ENCODE measurements at places on chromosomes 11 and 22.

DNA sequence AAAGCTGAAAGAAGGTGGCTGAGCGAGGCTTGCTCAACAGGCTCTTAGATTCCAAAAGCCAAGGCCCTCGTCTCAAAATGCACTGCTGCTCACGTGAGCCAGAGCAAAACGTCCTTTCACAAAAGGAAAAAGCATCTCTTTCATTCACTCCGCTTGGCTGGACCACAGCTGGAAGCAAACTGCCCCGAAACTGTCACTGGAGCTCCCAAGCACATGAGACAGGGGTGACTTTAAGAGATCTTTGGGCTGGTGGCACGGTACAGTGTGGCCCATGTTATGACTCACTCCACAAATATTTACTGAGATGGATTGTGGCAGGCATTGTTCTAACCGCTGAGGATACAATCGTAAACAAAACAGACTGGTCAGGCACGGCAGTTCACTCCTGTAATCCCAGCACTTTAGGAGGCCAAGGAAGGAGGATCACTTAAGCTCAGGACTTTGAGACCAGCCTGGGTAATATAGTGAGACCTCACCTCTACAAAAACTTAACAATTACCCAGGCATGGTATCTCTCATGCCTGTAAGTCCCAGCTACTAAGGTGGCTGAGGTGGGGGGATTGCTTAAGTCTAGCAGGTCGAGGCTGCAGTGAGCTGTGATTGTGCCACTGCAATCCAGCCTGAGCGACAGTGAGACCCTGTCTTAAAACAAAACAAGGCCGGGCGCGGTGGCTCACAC lies 3.6 kb downstream of the PLA2G6 start:
- DNase-seq = no peak

GRCh38 chr11:132455044-132455443 lies 1077.3 kb downstream of the OPCML start:
- no peak for DNase-seq

DNA sequence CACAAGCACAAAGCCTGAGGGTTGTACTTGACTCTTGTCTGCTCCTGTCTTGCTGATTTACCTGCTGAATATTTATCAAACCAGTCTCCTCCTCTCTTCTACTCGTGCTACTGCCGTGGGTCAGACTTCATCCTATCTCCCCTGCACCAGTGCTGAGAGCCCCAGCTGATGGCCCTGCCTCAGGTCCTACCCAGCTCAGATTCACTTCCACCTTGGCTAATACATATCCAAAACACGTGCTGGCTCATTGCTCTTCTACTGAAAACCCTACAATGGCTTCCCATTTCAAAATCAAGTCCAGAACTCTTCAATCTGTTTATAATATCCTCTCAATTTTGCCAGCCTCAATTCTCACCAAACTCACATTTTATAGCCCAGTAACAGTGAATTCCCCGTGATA lies 48.3 kb downstream of the RAB30 start:
- no peak for DNase-seq

- DNase-seq = no peak
Measured at GRCh38 chr22:50082961-50083461, 2.2 kb downstream of the MLC1 start.

GRCh38 chr11:9089636-9090035 lies 1.8 kb downstream of the SCUBE2 start:
- DNase-seq = no peak

DNA sequence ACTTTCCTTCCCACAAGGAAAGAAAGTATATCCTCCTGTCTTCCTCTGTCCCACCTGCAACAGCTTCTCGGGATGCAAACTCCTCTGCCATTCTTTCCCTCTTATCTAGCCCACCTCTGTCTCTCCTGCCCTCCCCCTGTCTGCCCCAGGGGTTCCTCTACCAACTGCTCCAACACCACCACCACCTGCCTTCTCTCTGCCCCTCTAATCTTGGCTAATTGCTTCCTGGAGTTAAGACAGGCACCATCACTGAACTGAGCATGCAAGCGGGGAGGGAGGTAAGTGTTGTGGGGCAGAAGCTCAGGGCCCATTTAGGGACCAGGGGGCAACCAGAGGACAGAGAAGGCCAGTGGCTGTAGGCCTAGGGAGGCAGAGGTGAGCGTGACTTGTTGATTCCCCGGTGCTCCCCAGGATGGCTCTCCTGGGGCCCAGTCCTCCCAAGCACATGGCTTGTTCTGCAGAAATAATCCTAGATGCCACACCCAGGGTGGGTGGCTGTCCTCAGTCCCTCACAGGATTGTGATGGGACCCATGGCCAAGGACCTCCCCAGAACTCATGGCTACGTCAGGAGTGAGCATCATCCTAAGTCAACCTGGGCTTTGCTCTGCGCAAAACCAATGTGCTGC lies 111.1 kb downstream of the TP53I11 start:
- no peak for DNase-seq

- no peak for DNase-seq
Measured at GRCh38 chr11:7905549-7905948, 25.5 kb downstream of the OR10A6 start.

DNA sequence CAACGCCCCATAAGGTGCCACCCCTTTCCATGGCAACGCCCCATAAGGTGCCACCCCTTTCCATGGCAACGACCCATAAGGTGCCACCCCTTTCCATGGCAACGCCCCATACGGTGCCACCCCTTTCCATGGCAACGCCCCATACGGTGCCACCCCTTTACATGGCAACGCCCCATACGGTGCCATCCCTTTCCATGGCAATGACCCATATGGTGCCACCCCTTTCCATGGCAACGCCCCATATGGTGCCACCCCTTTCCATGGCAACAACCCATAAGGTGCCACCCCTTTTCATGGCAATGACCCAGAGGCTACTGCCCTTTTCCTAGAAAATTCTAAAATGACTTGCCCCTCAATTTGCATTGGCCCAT lies 72.1 kb downstream of the BRD1 start:
- DNase-seq = no peak

DNA sequence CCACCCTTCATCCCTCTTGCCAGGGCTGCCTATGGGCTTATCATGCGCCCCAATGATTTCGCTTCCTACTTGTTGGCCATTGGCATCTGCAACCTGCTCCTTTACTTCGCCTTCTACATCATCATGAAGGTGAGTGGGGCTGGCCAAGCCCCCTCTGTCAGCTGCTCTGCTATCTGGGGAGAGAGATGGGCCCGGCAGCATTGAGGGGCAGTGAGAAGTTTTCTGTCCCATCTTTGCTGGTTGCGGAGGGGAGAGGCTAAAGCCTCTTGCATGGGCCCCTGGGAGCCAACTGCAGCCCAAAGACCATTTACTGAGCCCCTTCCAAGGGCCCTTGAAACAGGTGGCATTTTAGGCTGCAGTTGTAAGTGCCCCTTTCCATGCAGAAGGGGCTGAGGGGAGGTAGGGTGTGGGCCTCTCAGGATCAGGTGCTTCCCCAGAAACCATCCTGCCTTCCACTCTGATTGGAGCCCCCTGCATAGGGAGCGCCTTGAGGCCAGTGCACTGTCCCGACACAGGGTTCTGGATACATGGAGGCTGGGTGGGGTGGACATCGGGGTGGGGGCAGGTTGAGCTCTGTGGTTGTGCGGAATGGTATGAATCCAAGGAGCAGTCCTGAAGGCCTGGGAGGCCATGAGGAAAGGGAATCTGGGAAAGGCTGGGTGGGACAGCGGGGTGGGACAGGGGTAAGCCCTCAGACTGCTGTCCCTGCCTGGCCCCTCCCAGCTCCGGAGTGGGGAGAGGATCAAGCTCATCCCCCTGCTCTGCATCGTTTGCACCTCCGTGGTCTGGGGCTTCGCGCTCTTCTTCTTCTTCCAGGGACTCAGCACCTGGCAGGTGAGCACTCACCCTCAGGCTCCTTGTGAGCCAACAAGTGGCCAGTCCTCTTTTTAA lies 5.8 kb upstream of the TAGLN start:
- DNase-seq = no peak

GRCh38 chr11:111938687-111939160 lies 1.6 kb downstream of the DIXDC1 start:
- no peak for DNase-seq

GRCh38 chr11:134572741-134573675 lies 161.0 kb upstream of the B3GAT1 start:
- no peak for DNase-seq

DNA sequence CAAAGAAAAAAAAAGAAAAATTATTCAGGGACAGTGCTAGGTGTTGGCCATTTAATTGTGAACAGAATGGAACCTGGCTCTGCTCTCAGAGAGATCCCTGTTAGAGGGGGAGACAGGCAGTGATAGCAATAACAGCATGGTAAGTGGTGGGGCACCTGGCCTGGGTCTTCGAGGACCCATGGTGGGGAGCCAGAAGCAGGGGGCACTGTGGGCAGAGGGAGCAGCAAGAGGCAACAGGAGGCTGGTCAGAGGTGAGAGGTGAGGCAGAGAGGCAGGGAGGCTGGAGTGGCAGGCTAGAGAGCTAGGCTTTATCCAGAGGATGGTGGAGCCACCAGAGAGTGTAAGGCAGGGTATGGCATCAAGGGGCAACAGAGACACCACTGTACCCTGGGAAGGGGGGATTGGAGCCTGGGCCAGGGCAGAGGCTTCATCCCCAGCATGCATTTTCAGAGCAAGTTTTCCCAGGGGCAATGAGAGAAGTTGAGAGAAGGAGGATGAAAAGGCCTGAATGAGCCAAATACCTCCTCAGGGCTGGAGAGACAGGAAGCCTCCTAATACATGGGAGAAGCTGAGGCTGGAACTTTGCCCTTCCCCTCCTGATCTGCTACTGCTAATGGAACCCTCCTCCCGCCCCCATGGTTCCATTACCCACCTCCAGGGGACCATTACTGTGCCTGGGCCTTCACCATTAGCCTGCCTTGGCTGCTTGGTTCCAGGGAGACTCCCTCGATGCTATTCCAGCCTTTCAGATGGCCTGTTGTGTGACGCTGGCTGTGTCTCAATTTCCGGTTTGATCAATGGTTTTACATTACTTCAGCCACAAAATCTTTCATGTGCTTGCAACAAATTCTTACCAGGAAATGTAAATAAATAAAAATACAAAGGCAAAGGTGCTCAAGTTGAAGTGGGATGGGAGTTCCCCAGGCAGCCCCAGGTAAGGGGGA lies 2.6 kb upstream of the P2RY2 start:
- DNase-seq = no peak

DNA sequence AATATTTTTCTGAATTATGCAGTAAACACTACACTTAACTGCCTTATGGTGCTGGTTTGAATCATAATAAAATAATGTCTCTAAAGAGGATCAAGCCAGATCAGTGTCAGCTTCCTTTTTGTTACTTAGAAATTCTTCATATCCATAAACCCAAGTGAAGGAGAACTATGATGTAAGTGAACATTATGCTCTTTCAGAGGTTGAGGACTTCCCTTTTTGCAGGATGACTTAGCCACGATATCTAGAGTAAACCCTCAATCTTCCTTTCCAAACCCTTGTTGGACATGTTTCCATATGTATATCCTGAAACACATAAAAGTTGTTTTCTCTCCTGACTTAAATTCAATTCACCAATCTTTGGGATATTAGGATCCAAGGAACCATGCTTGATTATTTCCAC lies 19.1 kb downstream of the OR8D1 start:
- no peak for DNase-seq

DNA sequence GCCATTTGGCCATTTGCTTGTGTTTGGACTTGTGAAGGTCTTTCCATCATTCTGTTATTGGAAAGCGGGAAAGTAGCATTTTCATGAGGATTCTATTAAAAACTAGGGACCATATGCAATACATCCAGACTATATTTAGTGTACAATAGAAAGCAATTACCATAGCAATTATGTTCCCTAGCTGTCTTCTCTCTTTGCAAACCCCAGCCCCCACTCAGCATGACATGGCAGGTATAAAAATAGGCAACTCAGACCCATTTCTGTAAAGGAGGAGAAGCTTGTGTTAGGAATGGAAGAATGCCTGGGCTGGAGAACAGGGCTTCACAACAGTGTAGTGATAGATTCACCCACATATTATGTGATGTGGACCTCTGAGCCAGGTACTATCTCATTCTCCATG lies 12.4 kb downstream of the OR51B6 start:
- DNase-seq = no peak

- no peak for DNase-seq
Measured at GRCh38 chr11:2198621-2199365, 27.2 kb upstream of the TH start.

DNA sequence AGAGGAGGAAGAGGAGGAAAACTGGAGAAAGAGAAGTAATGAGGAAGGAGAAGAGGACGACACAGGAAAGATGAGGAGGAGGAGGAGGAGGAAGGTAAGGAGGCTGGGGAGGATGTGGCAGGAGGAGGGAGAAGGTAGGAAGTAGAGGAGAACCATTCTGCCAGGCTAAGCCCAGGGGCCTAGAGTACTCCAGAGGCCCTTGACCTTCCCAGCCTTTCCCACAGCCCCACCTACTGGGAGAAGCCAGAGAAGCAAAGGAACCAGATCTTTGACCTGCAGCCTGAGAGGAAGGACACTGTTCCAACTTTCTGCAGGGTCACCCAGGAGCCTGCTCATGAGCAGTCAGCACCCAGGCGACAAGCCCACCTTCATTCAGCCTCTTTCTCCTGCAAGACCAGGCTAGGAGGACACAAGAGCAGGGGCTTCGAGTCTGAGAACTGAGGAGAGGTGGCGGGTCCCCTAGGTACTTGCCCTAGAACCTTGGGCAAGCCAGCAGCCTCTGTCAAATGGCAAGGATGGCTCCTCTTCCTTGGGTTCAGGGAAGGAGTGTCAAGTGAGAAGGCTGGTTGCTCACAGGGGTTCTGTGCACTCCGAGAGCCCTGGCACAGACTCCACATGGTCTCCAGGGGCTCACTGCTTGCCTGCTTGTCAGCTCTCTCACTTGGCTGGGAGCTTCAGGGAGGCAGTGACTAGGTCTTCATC lies 27.9 kb upstream of the OAF start:
- DNase-seq = no peak

GRCh38 chr11:92504004-92504403 lies 279.4 kb downstream of the FAT3 start:
- DNase-seq = no peak

DNA sequence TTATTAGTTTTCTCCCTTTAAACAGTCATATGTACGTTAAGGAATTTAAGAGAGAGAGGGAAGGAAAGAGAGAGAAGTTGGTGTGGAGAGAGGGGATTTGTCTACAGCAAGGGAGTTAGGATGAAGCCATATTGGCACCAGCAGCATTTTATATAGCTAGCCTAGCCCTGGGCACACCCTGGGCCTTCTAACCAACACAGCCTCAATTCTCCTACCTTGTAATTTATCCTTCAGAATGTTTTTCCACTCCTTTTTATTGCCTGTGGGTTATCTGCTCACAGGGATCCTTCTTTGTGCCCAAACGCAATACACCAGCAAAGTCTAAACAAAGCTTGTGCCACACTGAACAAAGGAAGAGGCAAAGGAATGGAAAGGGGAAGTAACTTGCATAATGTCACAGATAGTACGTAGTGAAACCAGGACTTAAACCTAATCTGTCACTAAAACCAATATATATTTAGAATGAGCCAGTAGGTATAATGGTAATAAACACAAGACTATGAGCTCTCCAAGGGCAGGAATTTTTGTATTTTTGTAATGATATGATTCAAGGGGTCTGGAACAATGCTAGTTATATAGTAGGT lies 613.8 kb upstream of the TENM4 start:
- DNase-seq = no peak

DNA sequence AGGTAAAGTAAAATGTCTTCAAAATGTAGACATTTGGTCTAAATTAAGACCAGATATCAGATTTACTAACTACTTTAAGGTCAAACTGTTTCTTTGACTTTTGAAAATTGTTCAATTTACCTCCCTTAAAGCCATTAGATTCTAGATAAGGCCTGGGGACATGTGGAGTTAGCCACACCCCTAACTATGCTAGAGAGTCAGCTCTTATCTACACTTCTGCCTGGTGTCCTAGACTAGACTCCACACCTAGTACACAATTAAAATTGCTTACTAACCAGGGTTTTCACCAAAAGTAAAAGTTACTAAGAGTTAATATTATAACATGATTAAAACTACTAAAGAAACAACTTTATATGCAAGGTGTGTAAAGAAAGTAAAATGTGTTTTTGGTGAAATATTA lies 43.6 kb upstream of the DBX1 start:
- no peak for DNase-seq

Data from stimulated activated CD8-positive, alpha-beta memory T cell treated with anti-CD3 and anti-CD28 coated beads, Interleukin-15, amount 100 ng/mL, for 4 hours (primary cell).